ENCODE measurements at places on chromosomes 6 and 20. TPM values are rescaled to one million over a fixed set of nuclear protein-coding genes. Genes with fewer than 3 reads are reported as not detected.

Gene LGSN
- polyA plus RNA-seq: 0.65 TPM

Gene PTGIS
- polyA plus RNA-seq: not detected

Gene HLA-DRA
- polyA plus RNA-seq: not detected

Gene PARD6B
- 5.5 TPM for polyA plus RNA-seq

Gene CRISP3
- polyA plus RNA-seq: not detected

Gene PRL
- polyA plus RNA-seq: not detected

Gene NKX2-2
- 0.69 TPM for polyA plus RNA-seq

Gene SMIM28
- polyA plus RNA-seq: not detected

Gene WFDC10A
- not detected for polyA plus RNA-seq

Gene NT5E
- polyA plus RNA-seq: 11.4 TPM

Gene BMP7
- 1.8 TPM for polyA plus RNA-seq

Gene TNNC2
- polyA plus RNA-seq: not detected

Gene NQO2
- polyA plus RNA-seq: 96.8 TPM

Gene BIRC7
- not detected for polyA plus RNA-seq

Gene PERP
- polyA plus RNA-seq: 40.3 TPM

Gene EYA2
- not detected for polyA plus RNA-seq

Gene GID8
- polyA plus RNA-seq: 9.5 TPM

Gene DYNLT1
- polyA plus RNA-seq: 113 TPM

Gene CST5
- polyA plus RNA-seq: not detected

Gene TLDC2
- polyA plus RNA-seq: not detected

Gene FHL5
- 3.8 TPM for polyA plus RNA-seq

Gene EYS
- 0.91 TPM for polyA plus RNA-seq

Gene LMBRD1
- 124 TPM for polyA plus RNA-seq

Gene ZNF831
- 0.67 TPM for polyA plus RNA-seq

Gene ANKRD66
- not detected for polyA plus RNA-seq

Gene BPHL
- polyA plus RNA-seq: 12.4 TPM

Gene RNF39
- not detected for polyA plus RNA-seq

Gene KIF25
- 13.7 TPM for polyA plus RNA-seq

Gene C6orf118
- polyA plus RNA-seq: 3.3 TPM

Gene ZSCAN23
- polyA plus RNA-seq: 1.2 TPM

Gene FAM83D
- polyA plus RNA-seq: 14.7 TPM

Gene WFDC10B
- not detected for polyA plus RNA-seq

Gene SNAI1
- polyA plus RNA-seq: 0.34 TPM

Gene PI16
- polyA plus RNA-seq: not detected

Gene NRSN1
- polyA plus RNA-seq: 130 TPM

Gene ZNF311
- polyA plus RNA-seq: 0.77 TPM

Gene SNRPB
- 11.7 TPM for polyA plus RNA-seq

Gene ZC2HC1B
- polyA plus RNA-seq: not detected

Gene TM9SF4
- polyA plus RNA-seq: 31.2 TPM

Gene EFCAB8
- not detected for polyA plus RNA-seq

Gene COL21A1
- polyA plus RNA-seq: 7.7 TPM

Gene HACE1
- 30.3 TPM for polyA plus RNA-seq

Gene SIGLEC1
- polyA plus RNA-seq: not detected

Data from Purkinje cell (primary cell).